ENCODE measurements at places on chromosomes 2 and 18.

GRCh38 chr2:120476141-120476540, 130.2 kb downstream of the INHBB start:
- DNase-seq: no peak

- no peak for DNase-seq
Measured at GRCh38 chr2:139124271-139124670, 344.1 kb upstream of the NXPH2 start.

- DNase-seq: no peak
Measured at GRCh38 chr2:84451579-84451978, 7.5 kb downstream of the SUCLG1 start.

- DNase-seq: peak; percentile 22
Measured at GRCh38 chr18:63162271-63163014, 157.1 kb downstream of the BCL2 start.

DNA sequence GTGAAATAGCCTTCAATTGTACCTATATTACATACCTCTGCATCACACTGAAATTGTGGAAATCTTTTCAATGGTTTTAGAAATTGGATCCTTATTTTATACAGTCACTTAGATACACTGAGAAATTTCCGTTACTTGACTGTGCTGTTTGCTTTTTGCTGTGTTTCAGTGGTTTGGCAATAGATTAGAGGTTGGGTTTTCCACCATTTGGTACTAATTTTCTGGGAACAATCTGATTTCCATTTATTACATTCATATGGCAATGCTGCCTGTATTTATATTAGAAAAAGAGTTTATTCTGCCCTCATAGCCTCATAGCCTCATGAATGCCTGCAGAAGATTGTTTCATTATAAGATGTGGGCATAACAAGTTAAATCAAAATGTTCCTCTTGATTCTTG, 285.0 kb downstream of the GULP1 start:
- no peak for DNase-seq

- DNase-seq: peak; percentile 5
Measured at GRCh38 chr18:56358608-56359280, 279.6 kb downstream of the TXNL1 start.

DNA sequence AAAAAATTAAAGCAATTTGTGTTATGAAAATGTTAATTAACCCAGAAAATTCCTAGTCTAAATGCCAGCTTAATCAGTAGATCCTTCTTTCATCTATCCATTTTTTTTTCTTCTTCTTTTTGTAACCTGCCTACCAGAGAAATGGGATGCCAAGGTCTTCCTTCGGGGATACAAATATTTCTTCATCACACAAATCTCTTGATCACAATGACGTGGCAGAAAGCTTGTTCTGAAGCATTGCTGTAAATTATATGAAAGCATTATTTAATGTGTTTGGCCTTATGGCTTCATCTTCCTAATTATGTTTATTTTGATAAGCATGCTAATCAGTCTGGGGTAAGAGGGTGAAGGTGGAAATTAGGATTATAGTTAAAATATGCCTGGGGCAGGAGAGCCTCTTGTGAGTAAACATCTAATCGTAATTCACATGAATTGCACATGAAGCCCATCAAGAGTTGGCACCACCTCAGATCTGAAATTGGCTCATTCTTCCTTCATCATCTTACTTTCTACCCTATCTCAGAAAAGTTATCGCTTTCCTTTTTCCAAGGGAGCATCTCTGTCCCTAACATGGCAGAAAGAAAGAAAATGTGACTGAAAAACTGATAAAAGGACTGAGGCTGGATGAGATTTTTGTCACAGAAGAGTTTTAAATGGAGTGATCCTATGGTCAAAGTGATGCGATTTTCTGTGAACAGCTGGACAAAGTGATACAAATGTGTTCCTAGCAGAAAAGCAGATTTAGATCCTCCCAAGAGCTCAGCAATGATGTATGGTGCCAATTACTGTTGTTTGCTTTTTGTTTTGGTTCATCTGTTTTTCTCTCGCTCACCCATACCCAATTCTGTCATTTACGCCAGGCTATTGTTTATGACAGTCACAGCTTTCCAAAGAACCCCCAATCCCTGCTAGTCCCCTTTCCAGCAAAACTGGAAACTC, 76.9 kb upstream of the PMAIP1 start:
- no peak for DNase-seq

DNA sequence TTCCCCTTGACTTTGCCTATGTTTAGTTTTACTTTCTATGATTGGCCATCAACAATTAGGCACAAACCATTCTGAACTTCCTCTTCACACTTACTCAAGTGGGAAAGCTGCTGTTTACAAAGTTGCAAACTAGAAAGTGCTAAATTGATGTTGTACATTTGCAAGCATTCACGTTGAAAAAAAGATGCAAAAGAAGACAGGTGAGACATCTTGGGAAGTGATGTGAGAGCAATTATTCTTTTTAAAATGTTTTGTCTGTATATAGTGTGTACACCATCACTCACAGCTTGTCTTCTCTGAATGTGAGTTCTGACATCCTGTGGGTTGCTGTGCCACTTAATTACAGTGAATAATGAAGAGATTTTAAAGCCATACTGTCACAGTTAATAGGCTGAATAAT, 874.1 kb upstream of the LRATD1 start:
- DNase-seq: no peak

DNA sequence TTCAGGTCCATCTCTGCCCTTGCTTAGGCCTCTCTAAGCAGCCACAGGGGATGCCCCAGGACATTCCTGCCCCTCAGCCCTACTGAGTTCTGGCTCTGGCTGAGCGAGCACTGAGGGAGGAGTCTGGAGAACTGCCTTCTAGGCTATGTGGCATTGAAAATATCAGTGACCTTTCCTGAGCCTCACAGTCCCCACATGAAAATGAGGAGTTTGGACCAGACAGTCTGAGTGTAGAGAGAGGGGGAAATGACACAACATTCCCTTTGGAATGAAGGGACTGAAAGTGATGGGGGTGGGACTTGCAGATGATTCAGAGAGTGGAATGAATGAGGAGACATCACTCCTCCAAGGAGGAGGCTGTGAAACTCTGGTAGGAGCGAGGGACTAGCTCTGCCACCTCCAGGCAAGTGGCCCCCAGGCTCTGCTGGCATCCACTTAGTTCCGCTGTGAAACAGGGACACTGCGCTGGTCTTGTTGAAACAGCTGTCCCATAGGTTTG, 8.0 kb downstream of the TNS1 start:
- peak; percentile 61 for DNase-seq

- no peak for DNase-seq
Measured at GRCh38 chr2:26534098-26534864, 56.4 kb upstream of the OTOF start.

DNA sequence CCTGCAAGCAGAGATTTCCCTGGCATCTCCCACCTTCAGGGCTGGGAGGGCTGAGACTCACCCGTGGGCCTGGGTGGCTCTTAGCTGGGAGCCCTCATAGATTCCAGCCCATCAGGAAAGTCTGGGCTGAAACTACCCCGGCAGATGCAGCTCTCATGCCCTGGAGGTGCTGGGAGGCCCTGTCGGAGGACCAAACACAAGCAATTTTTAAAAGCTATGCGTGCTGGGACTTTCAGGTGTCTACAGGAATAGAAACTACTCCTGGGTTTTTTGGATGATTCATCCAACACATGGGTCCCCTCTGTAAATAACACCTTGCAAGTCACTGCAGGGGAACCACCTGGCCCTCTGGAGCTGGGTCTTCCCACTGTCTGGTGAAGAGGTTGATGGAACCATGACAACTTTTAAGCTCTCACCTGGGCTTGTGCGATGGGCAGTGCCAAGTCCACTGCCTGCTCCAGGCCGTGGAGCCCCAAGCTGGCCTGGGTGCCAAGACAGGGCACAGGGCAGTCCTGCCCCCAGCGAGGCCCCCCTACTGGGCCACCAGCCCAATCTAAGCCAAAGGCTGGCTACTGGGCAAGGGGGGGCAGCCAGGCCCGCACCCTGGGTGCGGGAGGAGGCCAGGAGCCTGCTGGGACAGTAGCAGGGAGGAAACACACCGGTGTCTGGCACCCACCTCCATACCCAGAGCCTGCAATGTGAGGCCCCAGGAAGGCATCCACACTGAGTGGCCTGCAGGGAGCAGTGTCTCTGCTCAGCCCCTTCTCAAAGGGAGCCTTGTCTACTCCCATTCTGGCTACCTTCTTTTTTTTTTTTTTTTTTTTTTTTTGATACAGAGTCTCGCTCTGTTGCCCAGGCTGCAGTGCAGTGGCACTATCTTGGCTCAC, 1.1 kb upstream of the GPR55 start:
- no peak for DNase-seq

- no peak for DNase-seq
Measured at GRCh38 chr2:25123682-25124081, 44.7 kb downstream of the POMC start.

DNA sequence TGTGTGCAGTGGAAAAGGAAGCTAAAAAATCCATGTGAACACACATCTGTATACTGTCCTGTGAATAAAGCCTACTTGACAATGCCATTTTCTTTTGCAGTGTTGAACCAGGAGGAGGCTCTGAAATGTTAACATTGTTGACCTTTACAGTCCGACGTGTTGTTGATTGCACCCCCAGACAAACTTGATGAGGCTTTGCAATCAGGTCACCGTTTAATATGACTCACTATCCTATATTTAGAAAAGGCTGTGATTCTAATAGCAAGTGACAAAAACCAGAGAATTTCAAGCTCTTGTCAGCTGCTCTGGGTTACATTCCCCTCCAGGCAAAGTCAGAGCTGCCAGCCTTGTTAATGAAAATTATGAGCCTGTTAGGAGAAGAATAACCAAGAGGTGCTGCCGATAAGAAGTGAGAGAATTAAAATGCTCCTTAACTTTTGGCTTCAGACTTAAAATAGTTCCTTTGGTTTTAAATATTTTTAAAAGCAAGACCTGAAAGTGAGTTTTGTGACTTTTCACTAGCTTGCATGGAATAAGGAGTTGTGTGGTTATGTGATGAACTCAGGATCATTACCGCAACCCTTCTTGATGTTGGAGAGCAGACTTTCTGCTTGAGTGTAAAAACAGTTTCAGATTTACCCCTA, 162.1 kb downstream of the QPCT start:
- DNase-seq: peak; percentile 57

DNA sequence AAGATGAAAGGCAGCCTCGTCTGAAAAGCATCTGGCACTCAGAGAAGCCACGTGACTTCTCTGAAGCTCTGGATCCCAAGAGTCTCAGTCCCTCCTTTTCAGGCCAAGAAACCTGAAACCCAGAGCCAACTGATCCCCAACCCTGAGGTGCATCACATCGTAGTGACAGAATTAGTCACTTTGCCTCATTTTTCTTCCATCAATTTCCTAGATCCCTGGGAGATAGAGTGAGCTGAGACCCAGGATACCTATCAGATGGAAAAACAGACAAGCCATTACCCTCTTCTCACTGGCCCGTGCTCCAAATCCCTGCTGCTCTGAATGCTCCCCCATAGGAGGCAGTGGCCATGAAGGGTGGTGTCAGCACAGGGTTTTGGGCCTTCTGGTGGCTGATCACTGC, 113.1 kb downstream of the ALK start:
- DNase-seq: no peak

DNA sequence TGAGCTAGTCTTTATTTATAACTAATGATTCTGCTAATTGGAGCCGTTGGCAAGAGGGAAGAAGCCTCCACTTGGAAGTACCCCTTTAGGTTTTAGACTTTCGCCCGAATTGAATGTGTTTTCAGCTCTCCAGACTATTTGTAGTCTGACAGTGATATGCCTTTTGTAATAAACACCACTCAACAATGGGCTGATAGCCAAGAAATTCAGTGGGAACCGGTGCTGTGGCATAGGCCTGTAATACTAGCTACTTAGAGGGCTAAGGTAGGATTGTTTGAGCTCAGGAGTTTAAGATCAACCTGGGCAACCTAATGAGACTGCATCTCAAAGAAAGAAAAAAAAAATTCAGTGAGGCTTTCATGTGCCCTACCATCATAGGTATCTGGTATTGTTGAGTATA, 13.6 kb upstream of the ZSCAN30 start:
- no peak for DNase-seq

DNA sequence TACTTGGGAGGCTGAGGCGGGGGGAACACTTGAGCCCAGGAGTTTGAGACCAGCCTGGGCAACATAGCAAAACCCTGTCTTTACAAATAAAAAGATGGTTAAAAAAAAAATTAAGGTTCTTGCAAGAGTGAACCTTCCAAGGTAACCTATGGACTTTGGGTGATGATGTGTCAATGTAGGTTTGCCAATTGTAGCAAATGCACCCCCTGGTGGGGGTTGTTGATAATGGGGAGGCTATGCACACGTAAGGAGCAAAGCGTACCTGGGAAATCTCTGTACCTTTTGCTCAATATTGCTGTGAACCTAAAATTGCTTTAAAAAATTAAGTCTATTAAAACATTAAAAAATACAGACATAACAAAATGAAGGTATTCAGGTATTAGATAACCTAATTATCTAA, 70.4 kb downstream of the CWC22 start:
- no peak for DNase-seq

DNA sequence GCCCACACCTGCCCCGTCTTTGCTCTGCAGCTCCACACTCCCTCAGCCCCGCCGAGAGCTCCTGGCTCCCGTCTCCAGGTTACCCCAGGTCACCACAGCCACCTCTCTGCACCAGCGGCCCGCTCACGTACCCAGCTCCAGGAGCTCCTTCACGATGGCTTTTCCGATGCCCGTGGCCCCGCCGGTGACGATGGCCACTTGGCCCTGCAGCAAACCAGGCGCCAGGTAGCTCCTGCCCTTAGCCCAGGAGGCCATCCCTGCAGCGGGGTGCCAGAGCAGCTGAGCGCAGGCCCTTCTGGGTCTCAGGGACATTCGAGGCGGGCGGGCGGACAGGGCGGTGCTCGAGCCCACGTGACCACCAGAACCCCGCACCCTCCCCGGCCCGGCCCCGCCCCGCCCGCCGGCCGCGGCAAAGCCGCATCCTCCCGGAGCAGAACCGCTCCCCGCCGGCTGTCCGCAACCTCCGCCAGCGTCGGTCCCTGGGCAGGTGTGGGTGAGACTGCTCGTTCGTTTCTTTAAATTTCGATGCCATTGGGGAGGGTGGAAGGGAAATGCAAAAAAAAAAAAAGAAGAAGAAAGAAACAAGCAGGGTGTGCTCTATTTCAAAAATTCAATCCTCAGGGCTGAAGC, at the start of the genes PECR and TMEM169:
Gene PECR (minus strand): TSS at position 323 of the 630 bp plus-strand sequence. CDS start 68 bp downstream, at position 255.
Gene TMEM169 (plus strand): TSS at position 433 of the 630 bp plus-strand sequence. CDS start 14,045 bp downstream, outside the sequence.
- peak; percentile 69 for DNase-seq

- DNase-seq: peak; percentile 45
Measured at GRCh38 chr2:133171393-133172004, 396.8 kb downstream of the NCKAP5 start.

DNA sequence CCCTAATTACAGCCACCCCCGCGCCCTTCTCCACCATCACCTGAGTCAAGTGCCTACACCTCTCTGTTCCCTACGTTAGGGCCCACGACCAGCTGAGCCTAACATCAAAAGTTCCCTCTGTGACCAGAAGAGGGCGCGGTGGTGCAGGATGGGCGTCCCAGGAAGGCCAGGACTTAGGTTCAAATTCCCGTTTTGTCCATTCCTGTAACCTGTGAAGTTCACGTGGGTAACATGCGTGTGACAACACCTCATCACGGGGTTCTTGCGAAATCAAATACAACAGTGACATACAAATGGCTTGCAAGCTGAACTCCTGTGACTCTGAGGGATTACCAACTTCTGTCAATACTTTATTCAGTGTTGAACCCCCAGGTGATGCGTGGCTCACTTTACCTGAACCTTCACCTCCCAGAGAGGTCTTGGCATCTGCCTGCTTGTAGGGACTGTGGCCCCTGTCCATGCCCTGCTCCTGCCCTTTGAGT, 207.9 kb downstream of the ARL4C start:
- DNase-seq: peak; percentile 40

GRCh38 chr2:21052044-21052443, 8.2 kb upstream of the APOB start:
- no peak for DNase-seq
